H1 (cell line): ENCODE measurements at places on chromosomes 5 and 9. TPM values are rescaled to one million over a fixed set of nuclear protein-coding genes. Genes with fewer than 3 reads are reported as not detected.

IL4 gene
- total RNA-seq = not detected in 2 replicates

RANBP17 gene
- total RNA-seq = 16.2 and 21.3 TPM in 2 replicates

CYLC2 gene
- not detected in 2 replicates for total RNA-seq

GABRA6 gene
- not detected in 2 replicates for total RNA-seq

SNCAIP gene
- total RNA-seq = 9.0 and 10.5 TPM in 2 replicates

SLC6A18 gene
- not detected in 2 replicates for total RNA-seq

INSL4 gene
- not detected in 2 replicates for total RNA-seq

HTR4 gene
- total RNA-seq = not detected in 2 replicates

VLDLR gene
- total RNA-seq = 43.6 and 49.1 TPM in 2 replicates

KLF4 gene
- 2.8 and 3.1 TPM in 2 replicates for total RNA-seq

PLAC8L1 gene
- 0.92 TPM in 1 of 2 replicates, not detected in the other for total RNA-seq

FIBCD1 gene
- total RNA-seq = 5.3 and 6.1 TPM in 2 replicates

MZB1 gene
- 0.47 TPM in 1 of 2 replicates, not detected in the other for total RNA-seq

HRCT1 gene
- total RNA-seq = not detected in 2 replicates

PTPN3 gene
- total RNA-seq = 3.7 TPM in 2 replicates

MYORG gene
- total RNA-seq = 5.0 and 5.9 TPM in 2 replicates

GABRA1 gene
- 16.2 and 17.3 TPM in 2 replicates for total RNA-seq

GZMA gene
- not detected in 2 replicates for total RNA-seq

CDH9 gene
- 0.54 and 0.73 TPM in 2 replicates for total RNA-seq

PCDHGA1 gene
- 0.84 and 0.89 TPM in 2 replicates for total RNA-seq

SLC36A1 gene
- 6.6 and 9.1 TPM in 2 replicates for total RNA-seq

UBTD2 gene
- 38.4 and 39.2 TPM in 2 replicates for total RNA-seq

PTPA gene
- 145 and 156 TPM in 2 replicates for total RNA-seq

AIF1L gene
- total RNA-seq = 149 and 153 TPM in 2 replicates

BTNL8 gene
- total RNA-seq = 0.27 and 0.48 TPM in 2 replicates

WDR38 gene
- total RNA-seq = not detected in 2 replicates

KCNV2 gene
- total RNA-seq = not detected in 2 replicates

SLC25A2 gene
- not detected in 2 replicates for total RNA-seq

PCDHB6 gene
- 0.17 and 0.28 TPM in 2 replicates for total RNA-seq

GLRA1 gene
- total RNA-seq = not detected in 2 replicates

FOXD4L4 gene
- not detected in 2 replicates for total RNA-seq

OSMR gene
- total RNA-seq = 2.6 and 3.1 TPM in 2 replicates

PIP5K1B gene
- total RNA-seq = 6.1 and 7.7 TPM in 2 replicates

ECSCR gene
- 2.7 and 3.3 TPM in 2 replicates for total RNA-seq

PSD2 gene
- total RNA-seq = 0.06 and 0.13 TPM in 2 replicates

PCDHB9 gene
- total RNA-seq = 1.6 and 3.8 TPM in 2 replicates

ORM2 gene
- total RNA-seq = 0.90 TPM in 1 of 2 replicates, not detected in the other

MORN5 gene
- total RNA-seq = not detected in 2 replicates

IGFBPL1 gene
- 33.8 and 36.6 TPM in 2 replicates for total RNA-seq
